ENCODE measurements at places on chromosomes 7 and 10.
A peak's percentile ranks its signal among the peaks of the same experiment; 100 is the strongest.

- no peak for DNase-seq
Observed at GRCh38 chr10:88507404-88507803, 75.7 kb downstream of the RNLS start.

DNA sequence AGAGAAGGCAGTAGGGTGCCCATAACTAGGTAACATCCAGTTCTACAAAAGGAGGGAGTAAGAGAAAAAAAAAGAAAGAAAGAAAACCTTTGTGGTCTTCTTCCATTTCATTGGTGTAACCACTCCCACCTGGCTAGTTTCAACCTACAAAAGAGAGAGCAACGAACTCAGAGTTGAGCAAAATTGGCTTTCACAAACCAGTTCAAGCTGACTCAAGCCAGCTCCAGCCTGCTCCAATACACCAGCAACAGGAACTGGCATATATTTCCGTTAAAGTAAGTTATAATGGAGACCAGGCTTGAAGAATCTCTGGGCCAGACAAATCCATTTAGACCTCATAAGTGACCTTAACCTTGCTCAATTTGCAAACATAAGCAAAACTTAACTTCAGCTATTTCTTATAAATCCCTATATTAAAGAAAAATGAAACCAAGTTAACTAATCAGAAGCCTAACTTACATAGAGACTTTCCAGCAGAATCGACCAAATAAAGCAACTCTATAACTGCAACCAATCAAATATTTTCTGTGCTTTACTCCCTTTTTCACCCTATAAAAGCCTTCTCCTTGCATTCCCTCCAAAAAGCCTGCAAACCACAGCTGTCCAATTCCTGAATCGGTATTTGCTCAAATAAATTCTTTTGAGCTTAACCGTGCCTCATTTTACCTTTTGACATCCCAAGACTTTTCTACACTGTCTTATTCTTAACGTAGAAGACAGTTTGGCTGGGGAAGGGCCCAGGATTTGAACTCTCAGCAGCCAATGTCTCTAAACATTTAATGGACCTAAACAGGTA lies 10.1 kb downstream of the ANKRD22 start:
- no peak for DNase-seq

GRCh38 chr7:102119925-102120324 lies 166.7 kb upstream of the SH2B2 start:
- DNase-seq, result no peak

DNA sequence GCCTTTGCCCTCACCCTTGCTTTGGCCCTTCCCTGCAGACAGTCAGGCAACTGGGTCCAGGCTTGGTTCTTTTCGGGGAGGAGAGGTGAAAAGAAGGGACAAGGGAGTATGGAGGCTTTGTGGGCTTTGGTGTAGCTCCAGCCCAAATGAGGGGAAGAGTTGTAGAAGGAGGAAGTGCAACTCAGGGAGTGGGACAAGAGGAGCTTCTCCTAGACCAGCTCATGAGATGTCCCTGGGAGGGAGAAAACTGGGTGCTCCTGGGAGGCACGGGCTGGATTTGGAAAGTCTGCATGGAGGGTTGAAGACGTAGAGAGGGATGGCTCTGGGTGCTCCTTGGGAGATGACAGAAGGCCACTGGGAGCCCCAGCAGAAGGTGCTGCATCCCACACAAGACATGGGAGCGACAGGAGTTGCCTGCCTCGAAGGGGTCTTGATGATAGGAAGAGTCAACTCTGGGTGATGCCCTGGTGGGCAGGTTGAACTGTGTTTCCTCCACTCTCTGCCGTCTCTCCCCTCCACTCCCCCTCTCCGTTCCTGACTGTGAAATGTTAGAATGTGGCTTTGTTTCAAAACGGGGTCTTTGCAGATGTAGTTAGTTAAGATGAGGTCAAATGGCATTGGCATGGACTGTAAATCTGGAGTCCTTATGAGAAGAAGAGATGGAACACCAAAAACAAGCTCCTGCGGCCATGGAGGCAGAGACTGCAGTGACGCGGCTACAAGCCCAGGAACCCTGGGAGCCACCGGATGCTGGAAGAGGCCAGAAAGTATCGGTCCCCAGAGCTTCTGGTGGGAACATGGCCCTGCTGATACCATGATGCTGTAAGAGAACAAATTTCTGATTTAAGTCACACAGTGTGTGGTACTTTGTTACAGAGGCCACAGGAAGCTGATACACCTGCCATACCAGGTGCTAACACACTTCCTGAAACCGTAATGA lies 298.5 kb downstream of the GLRX3 start:
- no peak for DNase-seq

- DNase-seq, result no peak
Observed at GRCh38 chr10:18368273-18368672, 228.0 kb downstream of the CACNB2 start.

- peak; percentile 94 for DNase-seq
Observed at GRCh38 chr7:2451171-2452073, 24.8 kb downstream of the GRIFIN start.

DNA sequence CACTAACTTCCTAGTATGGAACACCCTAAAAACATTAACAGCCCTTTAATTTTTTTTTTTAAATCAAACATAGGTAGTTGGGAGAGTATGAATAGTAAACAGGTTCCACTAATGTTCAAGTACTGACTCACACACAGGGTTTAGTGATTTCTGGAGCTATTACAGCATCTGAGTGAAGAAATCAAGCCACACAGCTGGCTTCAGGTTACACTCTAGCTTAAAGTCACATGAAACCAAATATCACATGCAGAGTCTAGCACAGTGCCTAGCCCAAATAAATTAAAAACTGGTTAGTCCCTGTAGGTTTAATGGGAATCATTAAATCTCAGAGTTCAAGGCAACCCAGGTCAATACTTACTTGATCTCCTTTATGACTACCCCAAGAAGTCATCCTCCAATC lies 11.6 kb downstream of the PANK1 start:
- DNase-seq, result peak; percentile 67

DNA sequence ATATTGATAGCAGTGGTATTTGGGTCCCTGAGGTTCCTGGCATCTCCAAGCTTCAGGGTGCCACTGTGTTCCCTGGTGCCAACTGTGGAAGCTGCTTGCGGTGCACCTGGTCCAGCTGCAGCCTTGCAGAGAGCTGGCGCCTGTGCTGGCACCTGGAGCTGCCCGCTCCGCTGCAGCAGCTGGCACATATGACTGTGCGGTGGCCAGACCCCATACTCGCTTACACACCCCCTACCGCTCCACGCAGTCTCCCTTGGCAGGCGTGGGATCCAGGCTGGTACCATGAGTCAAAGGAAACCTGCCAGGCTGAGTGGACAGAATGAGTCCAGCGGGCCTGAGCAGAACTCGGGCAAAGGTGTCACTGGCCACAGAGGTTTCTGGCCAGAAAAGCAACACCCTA lies 89.9 kb upstream of the JAZF1 start:
- DNase-seq, result no peak
